ENCODE measurements at places on chromosomes 11 and 22.
A peak's percentile ranks its signal among the peaks of the same experiment; 100 is the strongest.

GRCh38 chr11:16893456-16894066, 120.7 kb downstream of the PLEKHA7 start:
- no peak for DNase-seq

- peak; percentile 87 for DNase-seq
These were observed 29.9 kb downstream of the ARVCF start for GRCh38 chr22:19986410-19987341.

DNA sequence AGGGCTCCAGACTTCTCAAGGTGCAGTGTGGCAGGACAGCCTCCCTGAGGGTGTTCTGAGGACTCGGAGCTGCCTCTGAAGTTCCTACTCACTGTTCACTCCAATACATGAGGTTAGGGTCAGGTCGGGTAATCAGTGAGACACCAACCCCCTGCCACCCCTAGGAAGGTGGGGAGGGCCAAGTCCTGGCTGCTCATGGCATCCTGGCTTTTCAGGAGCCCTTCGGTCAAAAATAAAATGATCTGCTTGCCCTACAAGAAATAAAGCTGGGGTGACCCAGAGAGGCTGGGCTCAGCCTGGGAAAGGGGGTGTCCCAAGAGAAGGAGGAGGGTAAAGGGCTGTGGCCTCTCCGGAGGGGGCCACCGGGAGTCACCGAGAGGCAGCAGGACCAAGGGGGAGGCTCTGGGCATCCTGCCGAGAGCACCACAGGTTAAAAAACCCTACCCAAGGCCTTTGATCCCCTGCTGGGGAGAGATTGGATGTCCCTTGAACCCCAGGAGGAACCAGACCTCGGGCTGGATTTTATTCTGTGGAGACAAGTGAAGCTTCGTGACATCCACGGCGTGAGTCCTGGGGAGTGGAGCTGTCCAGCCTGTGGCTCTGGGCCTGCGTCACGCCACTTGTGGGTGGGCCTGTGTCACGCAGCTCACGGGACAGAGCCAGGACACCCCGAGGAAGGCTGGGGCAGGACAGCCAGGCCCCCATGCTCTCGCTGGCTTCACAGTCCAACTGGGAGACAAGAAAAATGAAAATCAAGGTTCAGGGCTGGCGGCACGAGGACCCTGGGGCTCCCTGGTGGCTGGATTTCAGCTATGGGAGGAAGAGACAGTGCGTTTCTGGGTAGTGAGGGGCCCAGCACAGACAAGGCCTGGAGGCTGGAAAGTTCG, 102.2 kb upstream of the FGF3 start:
- DNase-seq: no peak

GRCh38 chr22:23847310-23847920, 8.6 kb upstream of the DERL3 start:
- DNase-seq: no peak

- no peak for DNase-seq
These were observed 27.4 kb upstream of the CBX7 start for GRCh38 chr22:39179841-39180335.

- DNase-seq: no peak
These were observed 110.0 kb upstream of the SYN3 start for GRCh38 chr22:33167998-33168790.

All from HAP-1 (cell line).